ENCODE measurements at places on chromosomes 5 and 9.

GRCh38 chr5:65204966-65205365 lies 276.8 kb downstream of the ADAMTS6 start:
- no peak for DNase-seq

DNA sequence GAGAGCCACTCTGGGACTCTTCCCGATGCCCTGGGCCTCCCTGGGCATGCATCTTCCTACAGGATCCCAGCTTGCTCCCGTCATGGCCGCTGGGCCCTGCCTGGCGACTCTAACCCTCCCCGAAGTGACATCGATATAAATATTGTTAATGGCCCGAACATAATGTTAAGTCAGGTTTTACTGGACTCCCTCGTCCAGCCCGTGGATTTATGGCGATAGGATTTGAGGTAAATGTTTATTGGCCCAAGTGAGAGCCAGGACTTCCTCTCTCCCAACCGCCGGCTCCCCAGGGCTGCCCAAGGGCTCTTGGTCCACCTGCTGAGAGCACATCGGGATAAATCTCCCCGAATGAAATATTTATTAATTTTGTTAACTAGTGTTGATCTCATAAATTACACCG lies 246.3 kb downstream of the PBX3 start:
- DNase-seq, result no peak

GRCh38 chr5:155678371-155678770 lies 648.6 kb upstream of the SGCD start:
- DNase-seq, result no peak

DNA sequence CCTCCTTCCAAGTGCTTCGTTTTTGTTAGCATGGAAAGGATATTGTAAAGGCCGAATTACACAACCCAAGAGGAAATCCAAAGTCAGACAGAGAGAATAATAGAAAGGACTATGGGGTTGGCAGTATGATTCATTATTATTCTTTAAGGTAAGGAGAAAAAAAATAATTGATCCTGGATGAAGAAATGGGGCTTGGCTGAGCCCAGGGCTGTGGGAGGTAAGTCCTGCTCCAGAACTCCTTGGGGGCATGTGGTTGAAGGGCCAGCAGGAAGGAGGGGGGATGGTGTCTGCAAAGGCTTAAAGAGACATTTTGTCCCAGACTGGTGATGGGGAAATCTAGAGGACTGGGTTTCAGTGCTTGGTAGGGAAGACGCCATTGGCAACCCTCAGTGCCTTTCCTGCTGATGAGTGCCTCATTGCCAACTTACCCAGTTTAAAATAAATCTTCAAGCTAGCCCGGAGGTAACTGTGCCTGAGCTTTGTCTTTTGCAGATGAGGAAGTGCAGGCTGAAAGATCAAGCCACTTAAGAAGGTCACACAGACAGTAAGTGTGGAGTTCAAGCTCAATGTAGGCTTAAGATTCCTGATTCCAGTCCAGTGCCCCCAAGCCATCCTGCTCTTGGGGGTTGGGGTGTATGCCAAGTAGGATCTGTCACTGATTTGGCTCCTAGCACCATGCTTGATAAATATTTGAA lies 30.2 kb downstream of the FOXI1 start:
- DNase-seq, result no peak

DNA sequence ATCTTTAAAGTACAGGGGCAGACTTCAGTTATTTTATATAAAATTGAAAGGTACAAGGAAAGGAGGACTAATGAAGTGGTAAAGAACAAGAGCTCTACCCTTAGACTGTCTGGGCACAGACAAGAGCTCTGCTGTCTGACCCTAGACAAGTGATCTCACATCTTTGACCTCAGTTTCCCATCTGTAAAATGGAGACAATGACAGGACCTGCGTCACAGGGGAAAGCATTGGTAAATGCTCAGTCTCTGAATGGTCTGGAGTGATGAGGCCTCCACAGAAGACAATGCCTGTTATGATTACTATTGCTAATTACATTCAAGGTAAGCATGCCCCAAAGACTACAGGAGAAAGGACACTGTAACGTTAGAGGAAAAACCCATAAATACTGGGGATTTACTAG lies 37.5 kb downstream of the ANKH start:
- DNase-seq, result no peak

GRCh38 chr5:92641031-92641962 lies 939.7 kb downstream of the NR2F1-AS1 start:
- peak; percentile 50 for DNase-seq

GRCh38 chr9:129336130-129336528 lies 158.1 kb upstream of the IER5L start:
- no peak for DNase-seq

GRCh38 chr9:69899491-69899890 lies 78.9 kb downstream of the CFAP95 start:
- no peak for DNase-seq

GRCh38 chr5:172853355-172853975 lies 19.4 kb downstream of the ERGIC1 start:
- DNase-seq, result no peak

GRCh38 chr9:33329117-33329563 lies 38.8 kb downstream of the NFX1 start:
- peak; percentile 95 for DNase-seq

GRCh38 chr5:5649641-5650040 lies 227.2 kb downstream of the ICE1 start:
- no peak for DNase-seq

DNA sequence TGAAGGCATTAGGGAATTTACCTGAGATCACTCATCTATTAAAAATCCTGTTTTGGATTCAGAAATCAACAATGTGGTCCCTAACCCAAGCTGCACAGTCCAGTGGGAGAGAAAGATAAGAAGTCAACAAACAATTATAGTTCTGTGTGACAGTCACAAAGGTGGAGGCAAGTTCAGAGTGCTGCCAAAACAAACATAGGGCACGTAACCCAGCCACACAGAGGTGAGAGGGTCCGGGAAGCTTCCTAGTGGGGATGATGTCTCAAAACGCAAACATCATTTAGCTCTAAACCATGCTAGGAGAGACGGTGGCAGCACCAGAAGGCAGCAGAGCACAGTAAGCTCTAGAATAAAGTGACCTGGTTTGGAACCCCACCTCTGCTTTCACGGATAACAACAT lies 158.9 kb downstream of the MAPKAP1 start:
- DNase-seq, result no peak

DNA sequence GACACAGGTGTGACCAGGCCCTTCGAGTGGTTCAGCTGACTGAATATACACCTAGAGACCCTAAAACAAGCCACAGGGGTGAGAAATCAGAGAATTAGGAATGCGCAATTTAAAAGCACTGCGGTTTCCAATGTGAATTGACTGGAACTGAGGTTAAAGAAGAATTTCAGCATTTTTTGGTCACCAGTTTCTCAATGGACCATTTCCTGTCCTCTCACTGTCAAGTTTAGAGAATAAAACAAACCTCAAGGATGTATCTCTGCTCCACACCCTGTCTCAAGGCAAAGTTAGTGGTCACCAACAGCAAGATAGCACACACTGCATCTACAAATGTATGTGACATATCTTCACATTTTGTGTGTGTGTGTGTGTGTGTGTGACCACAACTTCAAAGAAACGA lies 143.8 kb upstream of the MAP3K1 start:
- DNase-seq, result no peak

DNA sequence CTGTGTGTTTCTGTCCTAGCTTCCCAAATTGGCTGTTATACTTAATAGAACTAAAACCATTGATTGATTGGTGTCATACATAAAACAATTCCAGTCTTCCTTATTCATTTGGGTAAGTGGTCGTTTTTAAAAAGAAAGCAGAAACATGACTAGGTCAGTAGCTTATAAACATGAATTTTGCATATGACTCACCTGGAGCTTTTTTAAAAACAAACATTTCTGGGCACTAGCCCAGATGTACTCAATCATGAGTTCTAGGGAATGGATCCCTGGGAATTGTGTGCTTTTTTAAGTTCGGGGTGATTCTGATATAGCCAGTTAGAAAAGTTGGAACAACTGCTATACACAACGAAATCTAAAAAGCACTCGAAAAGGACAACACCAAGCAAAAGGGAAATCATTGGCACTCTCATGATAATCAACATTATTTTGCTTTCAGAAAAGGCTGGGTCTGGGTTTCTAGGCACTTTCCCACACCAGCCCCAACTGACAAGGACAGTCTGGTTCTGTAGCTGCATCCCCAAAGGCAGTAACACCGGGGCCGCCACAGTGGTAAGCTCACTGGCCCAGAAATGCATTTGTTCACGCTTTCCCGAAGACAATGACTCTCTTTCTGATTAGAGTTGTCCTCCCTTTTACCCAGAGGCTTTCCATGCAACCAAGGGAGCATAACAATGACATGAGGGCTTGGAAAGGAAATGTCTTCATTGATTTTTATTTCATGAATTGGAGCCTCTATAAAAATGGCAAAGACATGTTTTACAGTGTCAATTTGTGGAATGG lies 664.9 kb upstream of the WWC1 start:
- DNase-seq, result no peak

- DNase-seq, result no peak
These were observed 63.7 kb downstream of the MLLT3 start for GRCh38 chr9:20558566-20559016.

GRCh38 chr9:74362423-74362822 lies 134.7 kb upstream of the RORB start:
- no peak for DNase-seq

DNA sequence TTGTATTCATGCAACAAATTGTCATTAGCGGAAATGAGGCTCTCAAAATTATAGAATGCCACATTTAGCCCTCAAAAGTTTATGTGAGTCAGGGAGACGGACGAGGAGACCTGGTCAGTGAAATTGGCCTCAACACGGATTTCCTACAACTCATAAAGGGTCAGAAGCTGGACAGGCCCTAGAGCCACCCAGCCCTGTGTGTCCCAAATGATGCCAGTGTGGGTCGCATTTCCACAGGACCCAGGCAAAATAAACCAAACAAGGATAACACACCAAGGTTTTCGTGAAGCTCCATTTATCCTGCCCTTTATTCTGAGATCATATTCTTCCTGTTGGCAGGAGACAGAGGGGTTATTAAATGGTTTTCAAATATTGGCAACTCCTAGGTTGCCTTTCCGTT lies 72.0 kb upstream of the COL5A1 start:
- DNase-seq, result no peak

- DNase-seq, result no peak
These were observed 1.3 kb downstream of the ZER1 start for GRCh38 chr9:128770286-128771030.

DNA sequence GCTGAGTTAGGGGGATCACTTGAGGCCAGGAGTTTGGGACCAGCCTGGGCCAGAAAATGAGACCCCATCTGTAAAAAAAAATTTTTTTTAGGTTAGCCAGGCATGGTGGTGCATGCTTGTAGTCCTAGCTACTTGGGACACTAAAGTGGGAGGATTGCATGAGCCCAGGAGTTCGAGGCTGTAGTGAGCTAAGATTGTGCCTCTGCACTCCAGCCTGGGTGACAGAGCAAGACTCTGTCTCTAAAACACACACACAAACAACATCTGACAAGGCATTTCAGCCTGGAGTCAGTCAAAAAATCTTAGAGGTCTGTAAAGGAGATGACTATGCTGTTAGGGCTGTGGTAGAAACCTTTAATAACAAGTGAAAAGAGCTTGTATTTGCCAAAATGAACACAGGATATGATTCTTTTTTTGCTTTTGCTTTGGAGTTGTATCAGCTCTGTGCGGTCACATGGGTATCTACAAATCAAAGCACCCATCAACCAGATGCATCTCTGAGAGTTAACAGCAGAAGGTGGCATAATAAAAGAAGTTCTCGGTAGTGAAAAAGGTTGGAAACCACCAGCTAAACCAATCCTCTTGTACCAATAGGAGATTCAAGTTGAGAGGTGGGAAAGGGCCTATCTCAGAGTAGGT lies 3.6 kb upstream of the PSMD5 start:
- no peak for DNase-seq

DNA sequence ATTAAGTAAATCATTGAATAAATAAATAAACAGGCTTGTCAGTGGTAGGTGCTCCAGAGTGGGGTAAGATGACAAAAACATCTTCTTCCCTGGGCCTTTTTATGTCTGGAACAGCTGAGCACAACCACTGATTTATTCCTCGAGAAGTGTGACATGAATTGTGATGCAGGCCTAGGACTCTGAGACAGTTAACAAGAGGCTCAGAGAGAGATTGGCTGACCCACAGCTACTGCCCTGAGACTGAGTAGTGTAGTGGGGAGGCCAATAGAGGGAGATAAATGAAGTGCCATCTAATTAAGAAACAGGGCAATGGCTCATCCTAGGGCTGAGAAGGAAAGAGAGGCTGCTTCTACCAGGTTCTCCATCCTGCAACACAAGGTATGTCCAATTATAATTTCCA lies 369.3 kb upstream of the TRPC7 start:
- no peak for DNase-seq

DNA sequence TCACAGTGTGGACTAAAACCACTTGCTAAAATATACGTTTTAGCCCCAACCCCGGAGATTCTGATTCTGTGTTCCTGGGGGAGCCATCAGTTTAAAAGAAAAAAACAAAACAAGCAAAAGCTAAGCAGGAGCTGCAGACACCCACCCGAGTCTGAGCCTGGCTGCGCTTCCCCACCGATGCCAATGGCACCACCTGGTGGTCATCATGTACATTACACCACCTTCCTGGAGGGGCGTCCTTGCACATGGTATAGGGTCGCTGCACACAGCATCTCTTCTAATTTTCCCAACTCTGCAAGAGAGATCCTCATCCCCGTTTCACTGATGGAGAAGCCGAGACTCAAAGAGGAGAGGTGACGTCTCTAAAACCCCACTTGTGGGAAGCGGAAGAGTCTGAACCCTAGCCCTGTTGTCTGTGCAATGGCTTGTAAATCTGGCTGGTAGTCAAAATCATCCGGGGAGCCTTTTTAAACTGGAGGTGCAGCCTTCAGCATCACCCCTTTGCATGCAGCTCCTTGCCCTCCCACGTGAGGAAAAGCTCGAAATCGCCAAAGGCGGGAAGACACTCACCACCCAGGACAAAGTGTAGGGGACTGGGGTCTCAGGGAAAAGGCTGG lies 23.1 kb upstream of the CNOT6 start:
- peak; percentile 35 for DNase-seq

- no peak for DNase-seq
These were observed 431.6 kb downstream of the ICE1 start for GRCh38 chr5:5854087-5854486.

DNA sequence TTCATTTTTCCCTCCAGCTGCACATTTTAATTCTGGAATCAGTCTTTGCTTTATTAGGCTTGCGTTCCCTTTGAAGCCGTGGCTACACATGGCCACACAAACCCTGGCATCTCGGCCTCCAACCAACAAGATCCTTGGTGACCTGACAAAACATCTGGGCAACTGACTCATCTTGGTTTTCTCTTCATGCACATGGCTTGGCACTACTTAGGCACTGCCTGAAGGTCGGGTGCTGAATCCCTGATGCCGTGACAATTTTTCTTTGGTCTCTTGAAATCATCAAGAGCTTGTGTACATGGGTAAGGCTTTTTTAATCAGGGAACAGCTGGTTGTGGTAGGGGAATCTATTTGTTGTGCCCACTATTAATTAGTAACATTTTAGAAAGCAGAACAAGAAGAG lies 16.0 kb upstream of the PAPPA start:
- no peak for DNase-seq

All from ACHN (cell line).